Right cardiac atrium (tissue), 5 donors: ENCODE measurements at places on chromosomes 16 and 17.

DNA sequence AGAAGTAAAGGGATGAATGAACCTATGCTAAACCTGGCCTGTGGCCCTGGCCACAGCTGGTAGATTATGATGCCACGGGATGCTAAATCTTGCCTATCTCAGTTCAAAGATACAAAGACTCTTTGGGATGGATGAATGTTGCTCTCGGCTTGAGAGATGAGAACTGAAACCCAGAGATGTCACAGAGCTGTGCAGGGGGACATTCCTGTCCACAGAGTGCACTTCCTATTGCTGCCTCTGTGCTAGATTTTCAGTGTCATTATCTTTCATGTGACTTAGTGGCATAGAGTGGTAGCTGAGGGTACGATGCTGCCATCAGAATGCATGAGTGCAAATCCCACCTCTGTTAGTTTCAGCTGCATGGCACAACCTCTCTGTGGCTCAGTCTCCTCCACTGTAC is 2.3 kb upstream of the MT1M start:
- DNase-seq, result no peak

- DNase-seq, result no peak
Observed at GRCh38 chr17:80035687-80035936, at the start of gene TBC1D16. TSS of gene TBC1D16 (minus strand) at chr17:80035872. CDS start at chr17:80013547, 22,325 bp downstream.

DNA sequence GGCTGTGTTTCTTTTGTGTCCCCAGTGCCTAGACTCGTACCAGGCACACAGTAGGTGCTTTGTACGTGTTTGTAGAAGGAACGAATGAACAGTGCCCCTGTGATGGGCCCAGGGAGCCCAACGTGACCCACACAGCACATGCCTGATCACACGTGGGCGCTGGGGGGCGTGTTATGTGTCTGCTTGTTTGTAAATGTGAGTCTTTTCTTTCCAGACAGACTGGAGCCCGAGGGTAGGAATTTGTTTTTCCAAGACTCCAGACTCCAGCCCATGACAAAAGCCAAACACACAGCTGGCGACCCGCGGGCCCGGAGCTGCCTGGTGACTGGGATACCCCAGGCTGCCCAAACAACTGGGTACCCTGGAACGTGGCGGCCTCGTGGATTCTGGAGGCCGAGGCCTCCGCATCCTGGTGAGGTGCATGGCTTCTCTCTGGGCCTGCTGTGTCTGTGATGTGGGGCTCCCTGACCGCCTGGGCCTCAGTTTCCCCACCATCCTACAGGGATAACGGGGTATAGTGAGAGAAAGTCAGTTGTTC is 14.9 kb upstream of the CBFA2T3 start:
- peak; percentile 4 for DNase-seq

GRCh38 chr17:35879773-35880654 is at the start of gene CCL5:
TSS of gene CCL5 (minus strand) at chr17:35880360.
- no peak for DNase-seq

GRCh38 chr17:44599298-44600175 is 42.3 kb downstream of the FZD2 start:
- peak; percentile 87 for DNase-seq

DNA sequence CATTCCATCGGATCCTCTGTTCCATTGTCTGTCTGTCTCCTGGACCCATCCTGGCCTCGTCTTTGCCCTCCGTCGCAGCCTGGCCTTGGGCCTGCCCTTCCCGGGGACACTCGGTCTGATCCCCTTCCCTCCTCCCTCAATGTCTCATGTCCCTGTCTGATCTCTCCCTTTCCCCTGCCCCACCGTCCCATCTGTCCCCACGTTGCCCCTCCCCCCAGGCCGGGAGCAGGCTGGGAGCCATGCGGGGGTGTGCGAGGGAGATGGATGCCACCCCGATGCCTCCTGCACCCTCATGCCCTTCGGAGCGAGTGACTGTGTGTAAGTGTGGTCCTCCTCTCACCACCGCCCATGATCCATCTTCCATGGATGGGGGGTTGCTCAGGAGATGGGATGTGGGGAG is 5.3 kb upstream of the ATP2A1 start:
- DNase-seq, result peak; percentile 28

DNA sequence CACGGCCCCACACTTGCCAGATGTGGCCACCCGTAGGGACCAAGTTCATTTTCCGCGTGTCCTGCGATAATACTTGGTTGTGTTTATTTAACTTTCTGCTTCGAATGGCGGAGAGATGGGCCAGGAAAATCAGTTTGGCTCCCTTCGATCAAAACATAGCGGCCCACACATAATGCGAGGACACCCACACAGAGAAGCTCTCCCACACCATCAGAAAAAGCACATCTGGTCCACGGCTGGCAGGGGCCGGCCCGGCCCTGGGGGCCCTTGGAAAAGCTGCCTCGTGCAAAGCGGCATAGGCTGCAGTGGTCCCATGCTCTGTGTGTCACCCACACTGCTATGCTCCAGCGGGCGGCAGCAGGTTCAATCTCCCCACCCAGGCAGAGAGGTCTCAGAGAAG is 46.9 kb downstream of the ZNF423 start:
- DNase-seq, result no peak

DNA sequence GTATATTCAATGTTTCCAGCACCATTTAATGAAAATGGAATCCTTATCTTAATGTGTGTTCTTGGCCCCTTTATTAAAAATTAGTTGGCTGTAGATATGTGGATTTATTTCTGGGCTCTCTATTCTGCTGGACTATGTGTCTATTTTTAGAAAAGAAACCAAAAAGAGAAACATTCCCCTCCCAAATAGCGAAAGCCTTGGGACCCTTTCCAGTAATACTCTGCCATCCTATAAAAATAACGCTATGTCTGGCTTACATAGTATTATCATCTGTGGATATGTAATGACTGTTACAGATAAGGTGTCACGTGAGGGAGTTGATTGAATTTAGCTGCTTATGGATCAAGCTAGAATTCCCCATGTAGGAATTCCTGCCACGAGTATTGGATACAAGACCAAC is 279.3 kb upstream of the KIF2B start:
- DNase-seq, result no peak

GRCh38 chr17:30554839-30555751 is 77.9 kb downstream of the GOSR1 start:
- no peak for DNase-seq

GRCh38 chr16:84043486-84044117 is 1.0 kb upstream of the SLC38A8 start:
- peak; percentile 33 for DNase-seq

- no peak for DNase-seq
Observed at GRCh38 chr17:73798111-73798748, 154.0 kb upstream of the SDK2 start.

DNA sequence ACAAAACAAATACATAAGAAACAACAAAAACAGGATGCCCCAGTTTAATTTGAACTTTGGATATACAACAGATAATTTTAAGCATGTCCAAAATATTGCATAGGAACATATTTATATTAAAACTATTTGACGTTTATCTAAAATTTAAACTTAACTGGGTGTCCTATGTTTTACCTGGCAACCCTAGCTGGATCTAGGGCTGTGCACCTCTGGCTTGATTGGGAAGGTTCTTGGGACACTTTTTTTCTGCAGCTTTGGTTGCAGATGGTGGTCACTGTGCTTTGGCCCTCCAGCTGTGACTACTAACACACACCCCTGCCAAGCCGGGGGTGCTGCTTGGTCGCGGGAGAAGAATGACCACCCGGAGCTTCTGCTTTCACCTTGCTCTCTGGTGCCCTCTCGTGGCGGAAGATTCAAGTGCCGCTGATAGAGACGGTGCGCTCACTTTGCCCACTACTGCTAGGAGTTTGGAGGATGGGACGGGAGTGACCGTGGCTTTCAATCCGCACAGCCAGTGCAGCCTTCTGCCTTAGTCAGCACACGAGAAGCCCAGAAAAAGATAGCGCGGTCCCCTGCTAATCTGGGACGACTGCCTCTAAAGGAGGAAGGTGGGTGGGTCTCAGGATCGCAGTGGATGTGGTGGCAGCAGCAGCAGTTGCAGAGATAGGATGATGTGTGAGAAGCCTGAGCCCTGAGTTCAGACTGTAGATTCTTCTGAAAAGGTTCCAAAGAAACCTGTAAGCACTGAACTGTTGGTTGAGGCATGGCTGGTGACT is 6.7 kb downstream of the SPACA3 start:
- peak; percentile 84 for DNase-seq

DNA sequence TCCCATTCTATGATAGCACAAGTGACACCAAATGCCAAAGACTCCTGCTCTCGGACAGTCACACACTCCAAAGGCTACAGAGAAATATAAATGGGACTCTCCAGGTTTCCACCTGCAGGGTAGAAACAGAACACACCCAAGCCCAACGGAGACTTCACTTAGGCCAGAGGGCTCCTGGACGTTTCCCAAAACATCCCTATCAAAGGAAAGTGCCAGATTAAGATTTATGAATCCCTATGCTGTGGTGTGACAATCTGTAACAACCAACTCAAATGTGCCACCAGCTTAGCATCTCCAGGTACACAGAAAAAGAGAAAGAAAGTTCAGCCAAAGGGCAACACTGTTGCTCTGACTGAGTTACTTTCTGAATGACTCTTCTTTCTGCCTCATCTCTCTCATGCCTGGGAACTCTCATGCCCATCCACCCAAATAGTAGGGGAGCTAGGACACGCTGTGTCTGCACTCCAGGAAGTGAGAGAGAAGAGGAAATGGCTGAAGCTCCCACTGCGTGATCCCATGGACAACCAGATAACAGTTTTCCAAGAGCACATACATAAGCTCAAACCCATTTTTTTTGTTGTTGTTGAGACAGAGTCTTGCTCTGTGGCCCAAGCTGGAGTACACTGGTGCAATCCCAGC is 49.7 kb downstream of the SMG6 start:
- no peak for DNase-seq

- no peak for DNase-seq
Observed at GRCh38 chr17:72134608-72135394, 14.0 kb downstream of the SOX9 start.

DNA sequence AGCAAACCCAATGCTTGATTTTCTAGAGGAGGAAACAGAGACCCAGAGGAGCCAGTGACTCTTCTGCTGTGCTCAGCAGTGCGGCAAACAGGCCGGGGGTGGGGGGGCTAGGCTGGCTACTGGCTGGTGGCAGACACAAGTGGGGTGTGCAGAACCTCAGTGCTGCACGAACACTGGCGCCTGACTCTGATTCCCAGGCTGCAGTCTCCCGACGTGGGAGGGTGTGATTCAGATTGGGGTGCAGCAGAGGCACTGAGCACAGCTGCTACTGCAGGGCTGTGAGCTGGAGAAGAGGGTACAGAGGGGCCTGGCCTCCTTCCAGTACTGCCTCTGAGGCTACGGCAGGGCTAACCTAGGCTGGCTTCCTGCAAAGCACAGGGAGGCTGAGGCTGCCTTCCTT is 8.1 kb downstream of the RPL19 start:
- DNase-seq, result no peak

DNA sequence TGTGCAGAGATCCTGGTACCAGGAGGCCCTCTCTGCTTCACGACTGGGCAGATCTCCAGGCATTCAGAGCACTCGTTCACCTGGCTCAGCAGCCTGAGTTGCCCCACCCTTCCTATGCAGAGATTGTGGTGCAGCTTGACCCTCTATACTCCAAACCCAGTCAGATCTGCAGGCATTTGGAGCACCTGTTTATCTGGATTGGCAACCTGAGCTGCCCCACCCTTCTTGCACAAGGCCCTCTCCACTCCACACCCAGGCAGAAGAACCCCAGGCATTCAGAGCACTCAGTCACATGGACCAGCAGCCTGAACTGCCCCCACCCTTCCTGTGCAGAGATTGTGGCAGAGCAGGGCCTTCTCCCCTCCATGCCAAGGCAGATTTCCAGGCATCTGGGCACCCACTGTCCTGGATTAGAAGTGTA is 88.4 kb upstream of the CDH5 start:
- no peak for DNase-seq

- DNase-seq, result no peak
Observed at GRCh38 chr16:4500272-4500671, 24.1 kb downstream of the HMOX2 start.

DNA sequence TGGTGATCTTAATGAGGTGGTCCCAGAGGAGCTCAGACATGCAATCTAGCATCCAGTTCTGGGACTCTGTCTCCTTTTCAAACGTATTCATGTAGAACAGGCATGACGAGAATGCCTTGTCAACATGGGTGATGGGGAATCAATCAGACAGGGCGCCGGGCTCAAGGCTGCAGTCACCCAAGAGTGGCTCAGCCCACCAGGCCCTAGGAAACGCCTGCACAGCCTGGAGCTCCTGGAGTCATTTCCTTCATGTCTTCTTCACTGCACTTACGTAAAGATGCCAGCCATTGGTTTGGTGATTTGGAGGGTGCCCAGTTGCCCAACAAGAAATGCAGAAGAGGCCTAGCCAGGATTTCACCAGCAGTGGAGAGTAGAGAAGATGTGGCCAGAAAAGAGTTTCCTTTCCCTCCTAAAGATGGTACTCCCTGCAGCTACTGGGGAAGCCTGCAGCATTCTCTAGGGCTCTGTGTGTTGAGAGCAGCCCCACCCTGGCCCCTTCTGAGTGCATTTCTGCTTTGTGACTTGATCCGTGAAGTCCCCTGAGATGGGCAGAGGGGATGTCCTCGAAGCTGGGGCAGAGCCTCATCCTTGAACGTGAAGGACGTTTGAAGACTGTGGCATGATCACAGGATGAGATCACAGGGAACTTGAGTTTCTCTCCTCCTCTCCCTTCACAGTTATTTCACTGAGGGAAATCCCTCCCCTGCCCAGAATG is 24.0 kb upstream of the STH start:
- no peak for DNase-seq

DNA sequence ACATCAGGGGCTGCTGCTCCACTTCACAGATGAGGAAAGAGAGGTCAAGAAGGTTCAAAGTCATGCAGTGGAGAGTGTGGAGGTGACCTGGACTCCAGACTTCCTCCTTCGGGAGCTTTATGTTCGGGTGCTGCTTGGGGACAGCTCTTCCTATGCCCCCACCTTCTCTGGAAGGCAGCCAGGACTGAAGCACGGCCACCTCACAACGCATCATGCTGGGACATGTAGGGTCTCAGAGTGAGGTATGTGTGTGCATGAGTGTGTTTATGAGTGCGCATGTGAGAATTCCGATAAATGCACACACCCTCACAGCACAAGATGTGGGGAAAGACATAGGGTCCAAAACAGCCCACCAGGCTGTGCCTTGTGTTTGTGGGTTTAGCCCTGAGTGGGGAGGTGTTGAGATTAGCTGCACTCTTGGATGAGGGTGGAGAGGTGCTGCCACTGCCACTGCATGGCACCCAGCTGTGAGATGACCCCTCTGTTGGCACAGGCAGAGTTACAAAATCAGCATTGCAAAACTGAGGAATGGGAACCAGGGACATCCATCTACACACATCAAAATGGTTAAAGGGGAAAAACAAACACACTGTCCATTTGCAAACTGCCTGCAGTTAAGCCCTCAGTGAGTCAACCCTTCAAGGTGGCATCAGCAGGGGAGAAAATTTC is 367.4 kb downstream of the SEC14L1 start:
- DNase-seq, result no peak

GRCh38 chr16:74635303-74635702 is 28.4 kb upstream of the GLG1 start:
- DNase-seq, result no peak

- peak; percentile 64 for DNase-seq
Observed at GRCh38 chr17:59332749-59333377, 1.4 kb downstream of the YPEL2 start.
